ENCODE measurements at places on chromosomes 16 and 17.

DNA sequence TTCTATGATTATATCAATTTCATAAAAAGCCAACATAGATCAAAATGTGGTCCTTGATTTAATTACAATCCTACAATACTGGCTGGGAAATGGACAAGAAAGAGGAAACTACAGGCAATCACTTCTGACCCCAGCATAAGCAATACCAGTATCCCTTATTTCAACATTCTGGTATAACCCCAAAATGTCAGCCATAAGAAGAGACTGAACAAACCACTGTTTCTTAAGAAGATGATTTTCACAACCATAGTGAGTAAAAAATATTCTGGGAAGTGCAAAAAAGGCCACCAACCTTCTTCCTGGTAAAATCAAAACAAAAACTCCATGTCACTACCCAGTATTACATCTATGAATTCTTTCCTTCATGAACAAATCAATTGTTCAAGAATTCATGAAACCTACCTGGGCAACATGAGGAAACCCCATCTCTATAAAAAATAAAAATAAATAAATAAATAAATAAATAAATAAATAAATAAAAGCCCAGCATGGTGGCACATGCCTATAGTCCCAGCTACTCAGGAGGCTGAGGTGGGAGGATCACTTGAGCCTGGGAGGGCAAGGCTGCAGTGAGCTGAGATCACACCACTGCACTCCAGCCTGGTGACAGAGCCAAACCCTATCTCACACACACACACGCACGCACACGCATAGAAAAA lies 7.5 kb downstream of the N4BP1 start:
- DNase-seq, result no peak

GRCh38 chr17:956905-957304 lies 22.7 kb downstream of the NXN start:
- DNase-seq, result no peak

GRCh38 chr17:76670718-76671122 lies 27.2 kb upstream of the ST6GALNAC1 start:
- DNase-seq, result no peak

- DNase-seq, result no peak
These were observed 22.4 kb upstream of the HERPUD1 start for GRCh38 chr16:56909527-56909979.

DNA sequence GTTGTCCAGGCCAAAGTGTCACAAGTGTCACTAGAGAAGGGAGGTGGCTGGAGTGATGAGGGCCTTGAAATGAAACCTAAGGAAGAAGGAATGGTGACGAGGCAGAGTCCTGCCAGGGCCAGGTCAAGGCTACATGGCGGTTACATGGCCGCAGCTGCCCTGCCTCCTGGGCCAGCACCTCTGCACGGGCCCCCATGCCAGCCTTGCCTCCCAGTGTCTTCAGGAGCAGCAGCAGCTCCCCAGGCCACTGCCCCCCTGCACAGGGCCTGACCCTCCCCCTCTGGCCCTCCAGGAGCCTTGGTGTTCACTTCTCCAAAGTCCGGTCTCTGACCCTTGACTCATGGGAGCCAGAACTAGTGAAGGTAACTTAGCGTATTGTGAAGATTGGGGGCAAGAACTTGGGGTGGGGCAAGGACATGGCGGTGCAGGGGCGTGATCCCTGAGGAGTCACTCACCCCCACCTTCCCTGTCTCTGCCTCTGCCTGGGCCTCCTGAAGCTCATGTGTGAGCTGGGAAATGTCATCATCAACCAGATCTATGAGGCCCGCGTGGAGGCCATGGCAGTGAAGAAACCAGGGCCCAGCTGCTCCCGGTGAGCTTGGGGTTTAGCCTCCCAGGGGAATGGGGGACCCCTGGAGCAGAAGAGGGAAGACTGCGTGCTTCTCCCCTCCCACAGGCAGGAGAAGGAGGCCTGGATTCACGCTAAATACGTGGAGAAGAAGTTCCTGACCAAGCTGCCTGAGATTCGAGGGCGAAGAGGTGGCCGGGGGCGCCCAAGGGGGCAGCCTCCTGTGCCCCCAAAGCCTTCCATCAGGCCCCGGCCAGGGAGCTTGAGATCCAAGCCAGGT lies 4.1 kb upstream of the KCTD11 start:
- DNase-seq, result no peak

DNA sequence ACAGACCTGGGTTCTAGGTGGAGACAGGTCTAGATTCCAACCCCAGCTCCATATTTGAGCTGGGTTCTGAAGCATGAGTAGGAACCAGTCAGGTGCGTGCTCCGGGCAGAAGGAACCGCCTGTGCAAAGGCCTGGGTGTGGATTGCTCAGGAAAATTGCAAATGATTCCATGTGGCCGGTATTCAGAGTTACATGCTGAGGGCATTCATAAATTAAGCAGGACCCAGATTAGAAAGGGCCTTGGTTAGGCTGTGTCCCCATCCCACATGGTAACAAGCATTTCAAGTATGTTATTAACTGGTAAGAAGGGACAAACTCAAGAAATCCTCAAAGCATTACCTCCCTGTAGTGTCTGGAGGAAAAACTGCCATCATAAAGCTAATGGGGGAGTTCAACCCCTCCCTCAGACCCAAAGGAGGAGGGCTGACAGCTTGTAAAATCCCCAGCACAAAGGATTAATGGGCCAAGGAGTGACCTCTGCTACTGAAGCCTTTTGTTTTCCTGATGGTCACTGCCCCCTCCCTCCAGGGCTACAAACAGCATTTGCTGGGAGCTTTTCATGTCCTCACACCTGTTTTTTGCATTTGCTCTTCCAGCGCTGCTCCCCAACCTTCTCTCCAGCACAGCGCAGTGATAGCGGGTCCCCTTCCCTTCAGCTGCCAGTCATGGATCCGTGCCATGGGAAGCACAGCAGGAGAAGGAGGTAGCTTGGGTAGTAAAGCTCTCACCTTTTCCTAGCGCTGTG lies 218.0 kb downstream of the C16orf95 start:
- no peak for DNase-seq

- DNase-seq, result no peak
These were observed 5.3 kb downstream of the HS3ST3A1 start for GRCh38 chr17:13596241-13596923.

- peak; percentile 16 for DNase-seq
These were observed 108.5 kb upstream of the XYLT1 start for GRCh38 chr16:17578981-17579874.

- no peak for DNase-seq
These were observed 19.2 kb upstream of the MRPS23 start for GRCh38 chr17:57868910-57869616.

DNA sequence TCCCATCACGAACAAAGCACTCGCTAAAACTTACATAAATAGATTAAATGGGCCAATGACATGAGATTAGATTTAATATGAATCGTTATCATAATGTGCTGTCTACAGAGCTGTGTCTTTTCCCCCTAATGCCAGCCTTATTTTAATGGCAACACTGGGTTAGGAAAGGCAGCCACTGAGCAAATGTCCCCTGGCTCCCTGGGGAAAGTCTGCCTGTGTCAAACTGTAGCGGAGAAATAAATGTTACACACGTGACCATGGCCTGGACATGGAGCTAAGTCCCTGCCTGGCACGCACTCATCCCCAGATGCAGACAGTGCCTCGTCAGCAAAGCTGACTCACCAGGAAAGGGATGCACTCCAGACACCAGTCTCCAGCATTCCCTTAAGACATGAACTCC lies 61.3 kb upstream of the SDK2 start:
- peak; percentile 14 for DNase-seq

DNA sequence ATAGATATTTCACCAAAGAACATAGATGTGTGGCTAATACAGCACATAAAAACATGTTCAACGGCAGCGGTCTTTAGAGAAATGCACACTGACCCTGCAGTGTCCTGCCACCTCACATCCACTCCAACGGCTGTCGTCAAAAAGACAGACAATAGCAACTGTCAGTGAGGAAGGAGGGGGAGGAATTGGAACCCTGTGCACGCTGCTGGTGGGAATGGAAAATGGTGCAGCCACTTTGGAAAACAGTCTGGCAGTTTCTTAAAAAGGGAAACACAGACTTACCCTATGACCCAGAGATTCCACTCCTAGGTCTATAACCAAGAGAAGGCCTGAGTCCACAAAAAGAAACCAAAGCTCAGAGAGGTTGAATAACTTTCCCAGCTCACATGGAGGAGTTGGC lies 7.7 kb downstream of the CEP295NL start:
- DNase-seq, result no peak

- DNase-seq, result no peak
These were observed 267.7 kb upstream of the ZFHX3 start for GRCh38 chr16:73315645-73316044.

DNA sequence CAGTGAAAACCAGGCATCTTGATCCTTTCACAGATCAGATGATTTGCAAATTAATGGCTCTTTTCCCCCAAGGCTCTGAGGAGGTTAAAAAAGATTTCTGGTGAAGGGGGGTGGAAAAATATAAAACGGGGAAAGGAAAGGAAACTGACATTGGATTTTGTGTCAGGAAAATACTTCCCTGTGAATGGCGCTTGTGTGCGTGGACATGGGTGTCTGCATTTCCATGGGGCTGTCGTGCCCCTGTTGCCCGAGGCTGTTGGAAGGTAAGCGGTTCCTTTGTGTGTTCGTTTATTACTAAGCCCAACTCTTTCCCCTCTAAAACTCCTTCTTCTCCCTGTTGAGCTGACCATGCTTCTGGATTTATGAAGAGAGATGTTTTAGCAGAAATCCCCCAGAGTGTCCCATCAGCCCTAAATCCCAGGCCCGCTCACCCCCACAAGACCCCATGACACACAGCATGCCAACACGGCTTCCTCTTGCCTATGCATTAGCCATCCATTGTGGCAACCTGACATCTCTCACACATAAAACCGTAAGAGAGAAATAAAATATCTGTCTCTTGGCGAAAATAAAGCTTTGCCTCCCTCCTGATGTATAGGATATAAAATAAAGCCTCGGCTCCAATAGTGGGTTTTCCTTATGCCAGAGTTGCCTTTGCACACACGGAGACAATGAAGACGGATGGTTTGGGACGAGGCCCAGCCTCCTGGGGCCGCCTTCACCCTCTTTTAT lies 7.3 kb upstream of the LHX1 start:
- DNase-seq, result no peak

DNA sequence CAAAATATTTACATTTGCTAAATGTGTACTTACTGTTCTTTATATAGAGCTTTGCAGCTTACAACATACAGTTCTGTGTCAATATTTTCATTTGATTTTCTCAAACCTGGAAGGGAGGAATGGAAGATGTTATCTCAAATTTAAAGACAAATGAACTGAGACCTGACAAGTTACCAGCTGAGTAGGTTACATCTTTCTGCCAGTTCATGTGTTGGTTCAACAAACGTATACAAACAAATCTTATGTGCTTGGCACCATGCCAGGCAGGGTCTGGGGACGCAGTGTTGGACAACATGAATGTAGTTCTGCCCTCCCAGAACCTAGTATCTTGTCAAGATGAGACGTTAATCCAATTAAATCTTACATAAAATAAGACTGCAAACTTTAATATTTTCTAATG lies 507.5 kb upstream of the HSBP1 start:
- DNase-seq, result peak; percentile 1

- no peak for DNase-seq
These were observed 12.9 kb downstream of the PLK1 start for GRCh38 chr16:23691483-23692189.

DNA sequence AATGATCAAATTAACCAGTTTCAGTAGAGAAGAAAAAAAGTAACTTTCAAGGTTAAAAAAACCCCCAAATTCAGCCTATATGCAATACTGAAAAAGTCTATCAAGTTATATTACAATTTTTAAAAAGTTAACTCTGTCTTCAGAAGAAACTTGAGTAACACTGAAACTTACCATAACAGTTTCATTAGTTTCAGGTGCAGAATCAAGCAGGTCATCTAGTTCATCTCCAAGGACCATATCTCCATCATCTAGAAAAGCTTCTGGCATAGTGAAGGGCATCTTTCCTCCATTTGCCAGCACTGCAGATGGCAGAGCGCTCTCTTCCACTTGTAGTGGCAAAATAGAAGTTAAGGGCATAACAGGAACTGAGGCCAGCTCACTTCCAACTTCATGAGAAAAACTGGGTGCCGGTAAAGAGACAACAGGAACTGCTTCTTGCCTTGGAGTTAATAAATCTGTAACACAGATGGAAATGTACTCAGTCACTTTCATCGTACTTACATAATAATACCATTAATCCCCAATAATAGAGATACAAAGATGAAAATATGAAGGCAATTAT lies 22.9 kb downstream of the ZC3H7A start:
- no peak for DNase-seq

DNA sequence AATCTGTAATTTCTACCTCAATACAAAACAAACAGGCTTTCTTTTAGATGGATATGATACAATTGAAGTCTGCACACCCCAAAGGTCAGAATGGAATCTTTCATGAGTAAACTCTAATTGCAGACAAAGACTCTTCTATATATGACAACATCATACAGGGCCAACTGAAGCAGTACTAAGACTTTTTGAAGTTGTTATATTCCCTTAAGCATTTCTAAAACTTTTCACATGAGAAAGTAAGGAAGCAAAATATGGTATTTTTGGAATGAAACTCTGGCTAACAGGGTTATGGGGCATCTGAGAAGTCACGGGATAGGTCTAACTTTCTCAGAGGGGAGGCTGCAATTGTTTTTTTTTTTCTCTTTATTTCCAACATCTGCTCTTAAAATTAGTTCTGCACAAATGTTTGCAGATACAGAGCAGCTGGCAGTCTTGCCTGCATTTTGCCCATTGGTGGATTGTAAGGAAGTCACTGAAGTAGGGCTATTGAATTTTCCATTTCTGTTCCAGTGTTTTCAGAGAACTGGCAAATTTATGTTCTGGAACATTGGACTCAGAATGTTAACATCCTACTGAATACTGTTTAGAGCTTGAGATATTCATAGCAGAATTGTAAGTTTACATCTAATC lies 59.1 kb downstream of the SSH2 start:
- no peak for DNase-seq

- DNase-seq, result no peak
These were observed 233.4 kb upstream of the HS3ST3A1 start for GRCh38 chr17:13835151-13835550.

- no peak for DNase-seq
These were observed 137.9 kb upstream of the CACNG3 start for GRCh38 chr16:24118126-24118821.

DNA sequence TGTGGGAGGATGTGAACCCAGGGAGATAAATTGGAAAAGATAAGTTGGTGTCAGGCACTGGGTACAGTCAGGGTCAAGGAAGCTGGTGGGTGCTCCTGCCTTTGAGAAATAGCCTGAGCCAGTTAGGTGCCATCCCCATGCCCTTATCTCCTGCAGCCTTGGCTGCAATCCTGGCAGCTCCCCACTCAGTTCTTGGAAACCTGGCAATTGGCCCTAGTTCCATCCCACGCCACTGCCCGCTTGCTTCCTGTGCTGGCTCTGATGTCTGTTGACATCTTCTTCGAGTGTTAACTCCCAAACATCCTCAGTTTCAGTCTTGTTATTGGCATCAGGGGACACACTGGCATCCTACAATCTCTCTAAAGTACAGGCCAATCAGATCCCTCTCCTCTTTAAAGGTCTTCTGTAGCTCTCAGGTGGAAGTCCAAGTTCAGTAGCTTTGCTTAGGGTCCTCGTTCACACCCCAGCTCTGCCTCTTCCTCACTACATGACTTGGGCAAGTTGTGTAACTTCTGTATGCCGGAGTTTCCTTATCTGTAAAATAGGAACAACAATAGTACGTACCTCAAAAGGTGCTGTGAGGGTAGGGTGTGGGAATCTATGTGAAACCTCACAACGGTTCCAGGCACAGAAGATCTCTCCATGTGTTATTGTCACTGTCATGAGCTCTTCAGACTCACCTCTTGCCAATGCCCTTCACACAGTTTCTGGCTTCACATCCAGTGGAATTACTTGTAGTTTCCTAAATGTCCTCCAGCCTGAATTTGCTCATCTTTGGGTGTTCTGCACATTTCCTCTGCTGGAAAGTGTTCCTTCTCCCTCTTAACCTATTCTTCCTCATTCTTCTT lies 13.5 kb upstream of the PRKAR1A start:
- DNase-seq, result no peak

GRCh38 chr16:1965396-1966001 lies 873 bp upstream of the RPS2 start:
- DNase-seq, result no peak
